Bone marrow (tissue), 2 donors: ENCODE measurements at places on chromosomes 1 and 21.

DNA sequence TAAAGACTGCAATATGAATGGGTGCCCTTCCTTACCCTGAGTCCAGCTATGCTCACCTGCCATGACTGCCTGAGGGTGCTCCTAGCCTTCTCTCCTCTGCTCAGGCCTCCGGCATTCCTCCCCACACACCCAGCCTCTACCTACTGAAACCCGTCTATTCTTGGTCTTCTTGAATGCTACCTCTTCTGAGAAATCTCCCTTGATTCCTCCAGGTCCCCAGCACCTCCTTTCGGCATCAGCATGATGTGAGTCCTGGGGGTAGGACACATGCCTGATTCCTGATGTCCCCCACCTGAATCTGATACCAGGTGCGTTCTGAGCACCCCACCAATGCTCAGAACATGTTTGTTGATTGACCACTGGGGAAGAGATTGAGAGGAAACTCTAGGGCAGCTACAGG, 8.6 kb downstream of the LDLRAD1 start:
- DNase-seq = no peak

DNA sequence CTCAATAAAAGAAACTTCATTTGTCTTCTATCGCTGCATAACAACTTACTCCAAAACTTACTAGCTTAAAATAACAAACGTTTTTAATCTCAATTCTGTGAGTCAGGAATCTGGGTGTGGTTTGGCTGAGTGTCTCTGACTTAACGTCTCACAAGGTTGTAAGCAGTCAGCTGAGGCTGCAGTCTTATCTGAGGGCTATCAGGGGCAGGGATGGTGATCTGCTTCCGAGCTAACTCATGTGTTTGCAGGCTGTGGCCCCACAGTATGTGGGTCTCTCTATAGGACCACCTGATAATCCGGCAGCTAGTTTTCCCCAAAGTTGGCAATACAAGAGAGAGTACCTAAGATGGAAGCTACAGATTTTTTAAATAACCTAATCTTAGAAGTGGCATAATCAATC, 234.2 kb upstream of the FGGY start:
- no peak for DNase-seq

GRCh38 chr1:4172644-4173599, 272.9 kb upstream of the C1orf174 start:
- DNase-seq = no peak

DNA sequence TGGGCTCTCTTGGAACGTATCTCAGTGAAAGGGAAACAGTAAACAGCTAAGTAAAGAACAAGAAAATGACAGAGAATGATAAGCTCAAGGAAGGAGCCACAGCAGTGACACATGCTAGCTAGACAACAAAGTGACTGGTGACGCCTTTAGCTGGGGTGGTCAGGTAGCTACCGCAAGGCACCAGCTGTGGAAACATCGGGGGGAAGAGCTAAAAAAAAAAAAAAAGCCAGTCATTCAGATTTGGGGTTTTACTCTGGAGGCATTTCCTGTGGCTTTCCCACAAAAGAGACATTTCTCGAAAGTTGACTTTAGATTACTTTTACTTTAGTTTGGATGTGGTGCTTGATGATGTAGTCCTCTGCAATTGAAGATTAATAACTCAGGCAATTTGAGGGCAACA, 2.1 kb downstream of the FHAD1 start:
- no peak for DNase-seq

GRCh38 chr1:242456726-242457269, 67.7 kb downstream of the PLD5 start:
- no peak for DNase-seq

DNA sequence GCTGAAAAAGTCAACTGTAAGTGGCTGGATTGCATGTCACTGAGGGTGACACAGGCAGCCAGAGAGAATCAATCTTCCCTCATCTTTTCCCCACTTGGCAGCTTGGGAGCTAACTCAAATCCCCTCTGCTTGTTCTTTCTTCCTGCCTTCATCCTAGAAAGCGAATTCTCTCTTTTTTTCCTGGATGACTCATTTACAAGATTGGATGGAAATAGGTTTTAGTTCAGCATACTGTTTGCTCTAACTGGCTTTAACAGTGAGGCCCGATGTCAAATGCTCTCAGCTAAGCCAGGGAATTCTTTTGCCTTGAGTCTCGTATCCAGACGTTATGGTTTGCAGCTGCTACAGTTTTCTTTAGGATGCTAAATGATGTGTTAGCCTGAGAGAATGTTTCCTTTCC, 72.7 kb downstream of the HUNK start:
- no peak for DNase-seq

DNA sequence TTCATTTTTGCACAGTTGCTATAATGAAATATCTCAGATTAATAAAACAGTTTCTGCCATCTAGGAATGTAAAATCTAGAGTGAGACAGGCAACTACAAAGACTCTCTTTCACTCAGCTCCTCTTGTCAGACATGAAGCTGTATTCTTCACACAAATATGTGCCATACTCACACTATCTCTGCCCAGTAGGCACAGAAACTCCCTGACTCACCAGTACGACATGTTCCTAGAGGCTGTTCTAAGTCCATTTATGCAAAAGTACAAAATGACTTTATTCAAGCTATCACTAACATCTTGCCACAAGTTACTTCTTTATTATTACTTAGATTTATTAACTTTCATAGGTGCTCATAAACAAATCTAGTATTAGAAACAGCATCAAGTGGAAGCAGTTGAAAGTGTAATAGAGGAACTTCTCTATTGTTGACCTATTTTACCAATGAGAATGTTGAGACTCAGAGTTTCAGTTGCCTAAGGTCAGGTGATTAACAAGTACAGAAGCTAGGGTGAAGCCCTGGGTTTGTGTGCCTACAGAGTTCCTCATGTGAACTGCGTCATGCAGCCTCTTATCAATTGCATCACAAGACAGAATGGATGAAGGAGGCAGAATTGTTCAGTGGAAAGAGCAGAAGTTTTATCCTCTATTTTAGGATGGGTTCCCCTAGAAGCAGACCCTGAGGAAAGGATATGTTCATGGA, 98.9 kb downstream of the RGS2 start:
- DNase-seq = no peak

- peak; percentile 13 for DNase-seq
These were observed 98.7 kb upstream of the RGS1 start for GRCh38 chr1:192476802-192477298.

DNA sequence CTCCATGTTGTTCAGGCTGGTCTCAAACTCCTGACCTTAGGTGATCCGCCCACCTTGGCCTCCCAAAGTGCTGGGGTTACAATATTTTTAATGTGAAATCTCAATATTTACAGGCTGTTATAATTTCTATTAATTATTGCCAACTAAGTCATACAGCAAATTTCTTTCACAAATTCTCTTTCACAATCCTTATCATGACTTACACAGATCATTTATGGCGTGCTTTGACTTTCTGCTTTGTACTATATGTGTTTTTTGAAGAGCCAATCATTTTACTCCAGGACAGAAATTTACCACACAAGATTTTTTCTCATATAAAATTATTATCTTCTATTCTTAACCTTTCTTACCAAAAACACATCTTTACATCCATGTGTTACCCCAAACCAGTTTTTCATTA, 1729.9 kb downstream of the NCAM2 start:
- no peak for DNase-seq

- DNase-seq = no peak
These were observed 118.7 kb upstream of the KIF26B start for GRCh38 chr1:245036102-245036501.

GRCh38 chr1:234915924-234916675, 212.5 kb downstream of the TOMM20 start:
- peak; percentile 28 for DNase-seq

- DNase-seq = no peak
These were observed 6.2 kb downstream of the WNT9A start for GRCh38 chr1:227941509-227942020.

DNA sequence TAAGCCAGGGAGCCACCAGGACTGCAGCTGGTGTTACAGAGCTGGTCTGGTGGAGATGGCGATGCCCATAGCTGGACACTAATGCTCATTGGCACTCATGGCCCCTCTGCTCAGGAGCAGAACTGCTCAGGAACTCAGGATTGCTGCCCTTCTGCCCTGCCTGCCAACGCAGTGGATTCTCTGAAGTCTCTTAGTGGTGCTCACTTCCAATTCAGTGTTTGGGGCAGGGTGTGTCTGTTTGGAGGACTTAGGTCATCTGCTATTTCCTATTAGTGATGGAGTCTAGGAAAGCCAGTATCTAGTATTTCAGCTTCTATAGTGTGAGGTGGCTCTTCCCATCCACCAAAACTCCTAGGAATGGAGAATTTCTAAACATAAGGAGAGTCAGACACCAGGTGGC, 29.1 kb downstream of the S100A10 start:
- no peak for DNase-seq

DNA sequence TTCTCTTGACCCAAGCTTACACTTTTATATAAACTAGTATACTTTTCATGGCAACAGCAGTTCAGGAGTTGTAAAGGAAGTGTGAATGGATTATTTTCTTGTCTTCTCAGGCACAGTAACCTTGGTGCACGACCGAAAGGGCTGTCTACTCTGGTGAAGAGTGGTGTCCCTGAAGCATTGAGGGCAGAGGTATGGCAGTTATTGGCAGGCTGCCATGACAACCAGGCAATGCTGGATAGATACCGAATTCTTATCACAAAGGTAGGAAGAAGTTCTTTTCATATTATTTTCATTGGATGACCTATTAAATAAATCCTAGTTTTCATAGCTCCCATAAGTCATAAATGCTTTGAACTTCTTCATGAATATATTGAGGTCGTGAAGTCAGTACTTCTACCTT, 53.9 kb upstream of the GPR52 start:
- no peak for DNase-seq

GRCh38 chr1:24713736-24714135, 31.5 kb upstream of the CLIC4 start:
- no peak for DNase-seq

GRCh38 chr1:64599242-64599641, 129.3 kb downstream of the CACHD1 start:
- DNase-seq = no peak

- DNase-seq = no peak
These were observed 72.8 kb upstream of the KRTAP19-8 start for GRCh38 chr21:31111093-31111492.

DNA sequence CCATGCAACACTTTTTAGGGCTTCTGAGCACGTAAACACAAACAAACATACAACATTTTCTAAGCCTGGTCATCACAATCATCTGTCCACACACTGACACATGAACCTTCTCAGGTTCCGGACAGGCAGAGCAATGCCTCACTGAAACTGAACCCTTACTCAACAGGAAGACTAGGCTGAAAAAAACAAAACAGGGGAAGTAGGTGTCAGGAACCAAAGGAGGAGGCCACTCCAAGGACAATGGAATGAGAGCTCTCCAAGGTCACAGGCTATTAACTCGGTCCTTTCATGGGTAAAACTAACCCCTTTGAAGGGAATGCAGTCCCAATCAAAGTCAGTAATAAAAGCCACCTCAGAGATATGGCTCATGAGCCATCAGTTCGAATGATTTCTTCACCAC, 76.6 kb downstream of the FAM78B start:
- DNase-seq = no peak

DNA sequence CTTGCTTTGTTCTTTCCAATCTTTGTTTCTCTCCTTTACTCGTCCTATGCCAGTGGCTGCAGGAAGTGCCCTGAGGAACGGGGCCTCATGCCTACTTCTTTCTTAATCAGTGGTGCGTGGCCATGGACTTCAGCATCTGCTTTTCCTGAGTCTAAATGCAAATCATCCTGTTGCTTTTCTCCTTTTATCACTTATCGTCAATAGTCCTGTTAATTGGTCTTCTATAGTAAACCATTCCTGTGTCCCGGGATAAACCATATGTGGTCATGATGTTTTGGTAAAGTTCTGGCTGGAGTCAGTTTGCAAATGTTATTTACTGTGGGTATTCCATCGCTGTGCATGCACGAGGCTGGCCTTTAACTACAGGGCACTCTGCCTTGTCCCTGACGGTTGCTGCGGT, 47.5 kb downstream of the AGPAT3 start:
- no peak for DNase-seq

DNA sequence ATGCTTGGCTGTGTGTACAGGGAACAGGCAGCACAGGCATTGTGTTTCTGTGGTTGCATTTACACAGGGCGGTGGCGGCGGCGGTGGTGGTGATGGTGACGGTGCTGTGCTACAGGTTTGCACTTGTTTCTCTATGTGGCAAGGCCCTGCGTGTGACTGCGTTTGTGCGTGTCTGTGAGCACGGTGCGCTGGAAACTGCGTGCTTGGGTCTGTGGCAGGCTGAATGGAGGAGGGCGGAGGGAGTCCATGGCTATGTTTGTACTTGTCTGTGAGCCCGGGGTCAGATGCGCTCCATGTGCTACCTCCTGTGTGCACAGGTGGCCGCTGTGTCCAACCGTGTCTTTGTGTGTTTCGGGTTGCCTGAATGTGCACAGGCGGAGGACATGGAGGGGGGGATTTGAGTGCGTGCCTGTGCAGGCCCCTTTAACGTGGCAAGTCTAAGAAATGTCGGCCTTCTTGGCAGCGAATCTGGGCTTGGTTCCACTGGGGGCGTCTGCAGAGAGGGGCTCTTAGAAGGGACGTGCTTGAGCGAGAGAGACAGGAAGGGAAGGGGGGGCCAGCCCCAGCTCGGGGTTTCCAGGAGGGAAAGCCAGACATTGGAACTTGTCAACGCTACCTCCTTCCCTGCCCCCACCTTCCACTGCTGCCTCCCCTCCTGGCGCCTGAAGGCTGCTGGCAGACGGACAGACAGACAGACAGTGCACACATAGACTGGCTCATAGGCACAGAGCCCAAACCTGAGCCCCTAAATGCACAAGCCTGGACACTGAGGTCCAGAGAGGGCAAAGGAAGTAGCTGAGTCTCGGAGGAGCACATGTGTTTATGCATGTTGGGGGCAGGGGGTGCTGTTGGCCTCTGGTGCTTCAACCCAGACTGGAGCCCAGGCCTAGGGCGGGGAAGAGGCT, 32.7 kb upstream of the WASF2 start:
- no peak for DNase-seq

DNA sequence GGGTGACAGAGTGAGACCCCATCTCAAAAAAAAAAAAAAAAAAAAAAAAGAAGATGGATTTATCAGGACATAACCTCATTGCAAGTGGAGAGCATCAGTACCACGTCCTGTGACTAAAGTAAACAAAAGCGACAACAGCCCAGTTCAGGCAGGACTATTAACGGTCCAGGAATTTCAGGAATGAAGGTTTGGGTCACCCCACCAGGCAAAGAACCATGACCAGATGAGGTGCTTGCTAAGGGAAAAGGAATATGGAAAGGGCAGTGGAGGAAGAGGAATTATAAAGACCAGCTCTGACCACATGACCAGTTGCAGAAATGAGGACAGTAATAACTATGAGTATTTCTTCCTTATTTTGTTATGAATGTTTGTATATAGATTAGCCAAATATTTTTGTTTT, 35.4 kb upstream of the EIF4G3 start:
- no peak for DNase-seq

- DNase-seq = no peak
These were observed 53.2 kb downstream of the RIPK4 start for GRCh38 chr21:41713495-41714281.
